Activated T-helper 1 cell treated with Interleukin-2 at 50 U/mL for 16 hours (primary cell): ENCODE measurements at places on chromosomes 11 and 22.

- no peak for DNase-seq
Measured at GRCh38 chr11:109756951-109757350, 335.0 kb downstream of the C11orf87 start.

GRCh38 chr11:66112601-66113499 is 42.8 kb downstream of the PACS1 start:
- no peak for DNase-seq

DNA sequence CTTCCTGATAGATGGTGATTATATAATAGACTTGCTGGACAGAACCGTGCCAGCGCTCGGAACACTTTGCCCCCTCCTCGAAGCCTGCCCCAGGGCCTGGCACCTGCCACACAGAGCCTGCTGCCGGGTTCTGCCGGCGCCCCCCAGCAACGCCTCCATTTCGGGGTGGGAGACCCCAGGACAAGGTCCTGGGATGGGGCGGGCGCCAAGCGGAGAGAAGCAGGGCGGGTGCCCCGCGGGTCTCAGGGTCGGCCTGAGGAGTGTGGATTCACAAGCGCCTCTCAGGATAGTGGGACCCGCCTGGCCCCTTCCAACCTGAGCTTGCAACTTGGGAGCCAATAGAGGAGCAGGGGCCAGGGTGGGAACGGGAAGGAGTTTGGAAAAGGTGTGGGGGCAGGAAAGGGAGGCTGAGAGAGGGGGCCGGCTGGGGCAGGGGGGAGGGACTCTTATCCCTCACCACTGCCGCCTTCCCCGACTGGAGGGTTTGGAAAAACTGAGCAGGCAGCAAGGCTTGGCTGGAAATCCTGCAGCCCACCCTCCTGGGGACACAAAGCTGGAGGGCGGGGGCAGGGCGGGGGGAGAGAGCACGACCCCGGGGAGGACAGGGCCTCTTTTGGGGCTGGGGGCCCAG is 3.3 kb upstream of the BCL9L start:
- no peak for DNase-seq

GRCh38 chr22:23772315-23772648 is 367 bp upstream of the MMP11 start:
- no peak for DNase-seq

DNA sequence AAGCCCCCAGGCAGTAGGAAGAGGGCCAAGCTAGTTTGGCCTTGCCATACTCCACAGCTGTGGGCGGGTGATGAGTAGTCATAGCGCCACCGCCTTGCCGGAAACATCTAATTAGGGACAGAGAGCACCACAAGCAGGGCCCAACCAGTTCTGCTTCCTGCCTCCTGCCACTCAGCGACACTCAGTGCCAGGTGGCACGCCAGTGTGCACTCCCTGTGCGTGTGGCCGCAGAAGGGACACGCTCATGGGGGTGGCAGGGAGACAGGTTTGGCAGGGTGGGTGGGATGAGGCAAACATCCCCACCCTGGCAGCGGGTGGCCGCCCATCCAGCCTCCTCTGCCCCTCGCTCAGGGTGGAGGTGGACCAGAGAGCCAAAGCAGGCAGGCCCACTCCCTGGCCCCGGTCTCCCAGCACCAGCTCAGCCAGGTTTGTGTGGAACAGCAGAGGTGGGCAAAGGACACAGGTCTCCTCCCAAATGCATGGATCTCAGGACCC is 4.9 kb downstream of the OVOL1 start:
- peak; percentile 34 for DNase-seq

DNA sequence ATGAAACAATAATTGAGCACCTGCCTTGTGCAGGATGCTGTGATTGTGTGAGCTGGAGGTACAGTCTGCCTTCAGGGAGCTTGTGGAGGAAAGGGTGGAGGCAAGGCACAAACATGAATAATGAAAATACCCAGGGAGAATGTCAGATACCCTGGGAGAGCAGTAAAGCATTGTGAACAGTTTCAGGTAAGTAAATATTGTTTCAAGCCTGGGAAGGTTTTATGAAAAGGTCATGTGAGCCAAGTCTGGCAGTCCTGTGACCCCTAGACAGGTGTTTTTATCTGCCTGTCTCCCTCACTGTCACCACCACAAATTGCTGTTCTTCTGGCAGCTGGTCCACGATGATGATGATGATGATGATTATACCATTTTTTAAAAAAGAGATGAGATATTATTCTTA is 32.0 kb downstream of the SPECC1L start:
- DNase-seq: no peak

- DNase-seq: no peak
Measured at GRCh38 chr22:46481386-46481785, 56.0 kb downstream of the CELSR1 start.

DNA sequence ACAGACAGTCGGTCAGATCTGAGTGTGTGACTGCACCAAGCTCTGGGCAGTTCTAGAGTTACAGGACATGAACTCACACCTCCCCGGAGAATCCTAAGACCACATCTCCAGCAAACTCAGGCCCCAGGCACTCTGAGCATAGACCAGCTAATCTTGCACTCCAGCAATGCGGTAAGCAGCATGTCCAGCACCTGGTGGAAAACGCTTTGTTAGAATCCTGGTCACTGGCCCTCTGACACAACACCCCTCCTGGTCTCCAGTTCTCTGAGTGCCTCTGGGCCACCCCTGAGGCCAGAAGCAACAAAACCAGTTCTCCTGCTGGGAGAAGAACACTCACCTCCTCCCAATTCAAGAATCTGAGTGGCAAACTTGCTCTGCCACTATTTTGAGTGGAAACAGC is 82.7 kb upstream of the TMEM45B start:
- no peak for DNase-seq
